Stimulated activated CD4-positive, alpha-beta T cell treated with anti-CD3 and anti-CD28 coated beads, Interleukin-15, amount 100 ng/mL, for 1 hour (primary cell): ENCODE measurements at places on chromosomes 1 and 21.

- no peak for DNase-seq
These were observed 36.4 kb downstream of the SMG7 start for GRCh38 chr1:183508694-183509093.

DNA sequence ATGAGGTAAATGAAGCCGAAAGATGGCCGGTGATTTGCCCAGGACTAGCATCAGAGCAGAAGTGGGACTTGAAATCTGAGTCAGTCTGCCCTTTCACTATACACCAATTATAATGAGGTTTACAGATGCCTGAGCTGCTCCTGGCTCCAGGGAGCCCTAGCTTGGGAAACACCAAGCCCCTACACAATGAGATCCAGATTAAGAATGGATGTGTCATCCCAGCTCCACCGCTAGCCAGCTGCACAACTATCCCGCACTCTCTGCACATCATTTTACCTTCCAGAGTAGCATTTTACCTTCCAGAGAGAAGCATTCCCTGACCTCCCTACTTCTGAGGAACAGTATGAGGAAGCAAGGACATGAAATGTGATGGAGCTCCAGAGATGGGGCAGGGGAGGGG is 27.0 kb downstream of the SERTAD4 start:
- no peak for DNase-seq

GRCh38 chr1:85628791-85629531 is 48.4 kb downstream of the CCN1 start:
- no peak for DNase-seq

GRCh38 chr1:197200272-197200899 is 53.9 kb upstream of the ASPM start:
- DNase-seq: no peak

DNA sequence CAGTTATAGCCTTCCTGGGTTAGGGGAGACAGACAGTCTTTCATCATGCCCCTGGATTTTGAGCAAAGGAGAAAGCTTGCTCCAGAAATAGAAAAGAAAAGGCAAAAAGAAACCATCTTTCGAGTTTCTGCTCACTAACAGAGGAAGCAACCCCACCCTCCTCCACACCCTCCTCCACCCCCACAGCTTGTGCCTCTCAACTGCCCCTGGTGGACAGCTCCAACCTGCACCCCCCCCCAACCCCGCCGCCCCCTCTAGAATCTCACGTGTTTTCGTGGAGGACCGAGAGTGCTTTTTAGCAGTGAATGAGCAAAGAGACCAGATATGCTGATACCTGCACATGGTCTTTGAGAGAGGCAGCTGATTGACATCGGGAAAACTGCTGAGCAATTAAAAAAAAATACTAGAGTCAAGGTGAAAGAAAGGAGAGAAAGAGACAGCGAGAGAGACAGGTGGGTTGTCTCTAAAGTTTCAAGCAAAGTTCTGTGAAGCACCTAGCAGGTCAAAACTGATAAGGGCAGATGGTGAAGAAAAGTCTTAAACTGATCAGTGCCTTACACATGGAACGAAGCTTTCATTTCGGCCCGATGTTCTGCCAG is 358.3 kb downstream of the KIF26B start:
- DNase-seq: no peak

GRCh38 chr1:92504291-92505014 is 17.7 kb upstream of the GFI1 start:
- no peak for DNase-seq

- DNase-seq: no peak
These were observed 15.4 kb downstream of the POLR3GL start for GRCh38 chr1:145979746-145980456.

GRCh38 chr21:39952265-39952664 is 85.0 kb downstream of the PCP4 start:
- no peak for DNase-seq

DNA sequence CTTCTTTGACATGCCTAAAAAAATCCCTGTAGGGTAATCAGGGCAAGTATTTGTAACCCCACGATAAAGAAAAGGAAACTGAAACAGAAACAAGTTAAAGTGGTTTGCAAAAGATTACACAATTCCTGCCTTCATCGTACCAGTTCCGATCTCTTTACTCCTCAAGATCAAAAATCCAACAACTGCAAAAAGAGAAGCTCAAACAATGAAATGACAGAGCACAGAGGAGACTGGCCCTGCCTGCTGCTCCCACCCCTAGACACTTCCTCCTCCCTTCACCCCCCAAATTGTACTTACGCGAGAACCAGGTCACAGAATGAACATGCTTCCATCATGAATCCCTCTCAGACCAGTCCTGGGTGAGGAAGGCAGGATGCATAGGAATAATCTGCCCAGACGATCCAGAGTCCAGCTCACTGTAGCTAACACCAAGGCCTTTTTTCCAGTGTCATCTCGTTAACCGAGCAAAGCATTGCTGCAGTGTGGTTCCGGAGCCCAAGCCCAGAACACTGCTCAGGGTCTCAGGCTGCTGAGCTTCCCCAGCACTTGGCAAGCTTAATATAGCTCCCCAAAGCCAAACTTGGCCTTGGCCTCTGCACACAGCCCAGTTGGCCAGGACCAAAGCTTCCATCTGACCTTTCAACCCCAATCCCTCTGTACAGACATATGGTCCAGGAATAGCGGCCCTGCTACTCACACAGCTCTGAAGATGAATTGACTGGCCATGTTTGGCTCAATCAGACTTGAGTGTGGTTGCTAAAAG is 20.3 kb downstream of the RXRG start:
- DNase-seq: no peak

DNA sequence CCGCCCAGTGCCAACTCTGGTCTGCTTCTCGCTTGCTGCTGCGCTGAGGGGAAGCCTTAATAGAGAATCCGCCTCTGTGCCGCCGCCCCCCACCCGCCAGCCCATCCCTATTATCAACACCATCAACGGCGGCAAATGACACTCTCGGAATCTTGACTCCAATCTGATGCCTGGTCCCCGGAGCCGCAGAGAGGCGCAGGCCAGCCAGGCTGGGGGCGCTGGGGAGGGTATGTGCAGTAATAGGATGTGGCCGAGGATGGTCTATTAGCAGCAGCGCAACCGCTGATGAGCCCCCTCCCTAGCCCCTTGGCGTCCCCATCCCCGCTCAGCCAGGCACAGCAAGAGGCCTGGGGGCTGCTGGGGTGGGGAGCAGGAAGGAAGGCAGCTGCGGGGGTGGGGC is 15.1 kb upstream of the DMBX1 start:
- no peak for DNase-seq

DNA sequence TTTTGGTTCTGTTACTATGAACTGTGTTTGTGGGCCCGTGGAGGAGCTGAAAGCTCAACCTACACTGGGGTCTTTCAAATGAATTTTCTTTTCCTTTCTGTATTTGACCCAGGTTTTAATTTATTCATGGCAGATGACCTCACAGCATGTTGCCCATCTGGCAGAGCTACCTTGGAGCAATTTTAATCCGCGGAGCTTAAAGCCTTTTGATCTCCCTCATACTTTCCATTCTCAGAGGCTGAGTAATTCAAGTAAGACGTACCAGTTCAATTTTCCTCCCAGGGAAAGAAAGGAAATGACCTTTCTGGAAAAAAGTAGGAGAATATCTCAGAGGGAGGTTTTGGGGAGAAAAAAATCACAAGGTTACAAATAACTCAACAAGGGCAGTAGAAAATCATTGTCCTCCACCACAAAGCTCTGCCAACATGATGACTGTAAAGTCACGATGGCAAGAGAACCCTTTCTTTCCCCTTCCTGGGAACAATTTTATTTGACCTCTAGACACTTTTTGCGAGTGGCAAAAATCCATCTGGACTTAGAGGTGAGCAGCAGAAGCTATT is 21.6 kb upstream of the PCP4 start:
- DNase-seq: no peak

- no peak for DNase-seq
These were observed 22.2 kb upstream of the TMEM200B start for GRCh38 chr1:29145739-29146437.
